ENCODE measurements at places on chromosomes 16 and 17.
A peak's percentile ranks its signal among the peaks of the same experiment; 100 is the strongest.

- no peak for DNase-seq
Measured at GRCh38 chr17:28573040-28573380, 1.7 kb upstream of the PIGS start.

DNA sequence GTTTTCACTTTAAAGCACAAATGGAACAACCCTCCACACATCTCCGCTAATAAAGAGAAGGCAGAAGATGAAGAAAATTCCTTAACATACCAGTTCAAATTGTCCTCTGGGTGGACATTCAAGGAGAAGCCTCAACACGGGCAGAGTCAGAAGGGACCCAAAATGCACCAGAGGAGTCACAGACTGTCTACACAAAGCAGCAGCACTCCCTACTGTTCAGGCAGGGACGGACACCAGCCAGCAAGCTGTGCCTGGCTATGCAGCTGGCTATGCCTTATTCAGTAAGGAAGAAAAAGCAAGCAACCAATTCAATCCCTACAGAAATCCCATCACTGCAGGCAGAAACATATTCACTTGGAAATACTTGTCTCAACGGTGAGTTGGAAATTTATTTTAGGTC, 8.1 kb downstream of the DNAJC7 start:
- no peak for DNase-seq

- DNase-seq = no peak
Measured at GRCh38 chr16:54792811-54793210, 137.9 kb upstream of the IRX5 start.

GRCh38 chr17:8163978-8164814, 1.4 kb upstream of the VAMP2 start:
- peak; percentile 88 for DNase-seq

DNA sequence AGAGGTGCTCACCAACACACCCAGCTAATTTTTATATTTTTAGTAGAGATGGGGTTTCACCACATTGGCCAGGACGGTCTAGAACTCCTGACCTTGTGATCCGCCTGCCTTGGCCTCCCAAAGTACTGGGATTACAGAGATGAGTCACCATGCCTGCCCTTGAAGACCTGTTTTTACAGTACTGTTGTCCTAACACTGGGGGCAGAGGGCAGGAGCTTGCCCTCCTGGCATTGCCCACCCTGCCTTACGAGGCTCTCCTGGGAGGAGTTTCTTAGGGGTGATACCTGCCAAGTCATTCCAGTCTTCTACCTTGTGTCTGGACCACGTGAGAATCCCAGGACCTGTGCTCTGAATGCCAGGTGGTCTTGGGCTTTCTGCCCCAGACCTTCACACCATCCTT, 2.7 kb downstream of the ASPSCR1 start:
- no peak for DNase-seq

DNA sequence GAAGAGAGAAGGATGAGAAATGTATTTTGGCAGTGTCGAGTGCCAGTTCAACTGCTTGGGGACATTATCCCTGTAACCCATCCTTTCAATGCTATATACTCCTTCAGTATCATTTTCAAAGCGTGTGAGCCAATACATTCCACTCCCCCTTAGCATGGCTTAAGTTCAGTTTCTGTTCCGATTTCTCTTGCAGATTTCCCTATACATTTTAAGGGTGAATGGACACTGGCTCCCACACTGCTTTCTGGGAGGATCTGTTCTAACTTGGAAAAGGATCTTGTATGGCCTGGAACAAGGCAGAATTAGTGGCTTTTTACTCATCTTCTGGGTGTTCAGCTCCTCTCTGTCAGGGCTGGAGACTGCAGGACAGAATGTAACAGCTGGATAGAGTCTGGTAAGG, 333.8 kb downstream of the HAPSTR1 start:
- DNase-seq = no peak

GRCh38 chr16:11597235-11598095, 10.7 kb upstream of the LITAF start:
- DNase-seq = no peak

DNA sequence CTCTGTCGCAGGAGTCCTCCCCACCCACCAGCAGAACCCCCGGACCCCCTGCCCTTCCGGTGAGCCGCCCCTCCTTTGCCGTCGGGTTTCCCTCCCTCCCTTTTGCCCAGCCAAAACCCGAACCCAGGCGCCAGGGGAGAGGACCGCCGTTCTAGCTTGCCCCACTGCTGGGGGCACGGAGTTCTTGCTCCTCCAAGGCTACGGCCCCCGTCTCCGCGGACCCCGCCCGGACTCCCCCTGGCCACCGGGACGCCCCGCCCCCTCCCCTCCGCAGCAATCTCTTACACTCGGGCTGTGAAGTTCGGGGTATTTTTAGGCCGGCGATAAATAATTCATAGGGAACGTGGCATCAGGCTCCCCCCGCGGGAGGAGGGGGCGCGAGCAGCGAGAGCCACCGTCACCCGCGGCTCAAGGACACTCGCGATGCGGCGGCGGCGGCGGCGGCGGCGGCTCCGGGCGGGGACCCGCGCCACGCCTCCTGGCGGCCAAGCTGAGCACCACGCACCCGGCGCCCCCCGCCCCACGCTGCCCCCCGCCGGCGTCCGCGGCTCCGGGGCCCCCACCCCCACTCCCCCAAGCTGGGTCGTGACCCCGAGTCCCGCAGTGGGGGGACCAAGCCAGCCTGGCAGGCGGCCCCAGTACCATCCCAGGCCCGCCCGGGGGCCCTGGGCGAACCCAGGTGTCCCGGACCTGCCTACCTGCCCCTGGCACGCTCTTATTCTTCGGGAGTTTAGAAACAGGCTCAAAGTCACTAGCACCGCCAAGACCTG, at the start of gene GRIN2C:
Gene GRIN2C (minus strand): TSS at position 427 of the 770 bp plus-strand sequence. CDS start 4,793 bp downstream, outside the sequence.
- peak; percentile 65 for DNase-seq

GRCh38 chr16:56041556-56042140, 149.6 kb upstream of the GNAO1 start:
- DNase-seq = peak; percentile 60

- peak; percentile 82 for DNase-seq
Measured at GRCh38 chr17:80981062-80981902, 10.4 kb upstream of the CHMP6 start.

- DNase-seq = peak; percentile 79
Measured at GRCh38 chr16:69311533-69312387, 610 bp downstream of the VPS4A start.

DNA sequence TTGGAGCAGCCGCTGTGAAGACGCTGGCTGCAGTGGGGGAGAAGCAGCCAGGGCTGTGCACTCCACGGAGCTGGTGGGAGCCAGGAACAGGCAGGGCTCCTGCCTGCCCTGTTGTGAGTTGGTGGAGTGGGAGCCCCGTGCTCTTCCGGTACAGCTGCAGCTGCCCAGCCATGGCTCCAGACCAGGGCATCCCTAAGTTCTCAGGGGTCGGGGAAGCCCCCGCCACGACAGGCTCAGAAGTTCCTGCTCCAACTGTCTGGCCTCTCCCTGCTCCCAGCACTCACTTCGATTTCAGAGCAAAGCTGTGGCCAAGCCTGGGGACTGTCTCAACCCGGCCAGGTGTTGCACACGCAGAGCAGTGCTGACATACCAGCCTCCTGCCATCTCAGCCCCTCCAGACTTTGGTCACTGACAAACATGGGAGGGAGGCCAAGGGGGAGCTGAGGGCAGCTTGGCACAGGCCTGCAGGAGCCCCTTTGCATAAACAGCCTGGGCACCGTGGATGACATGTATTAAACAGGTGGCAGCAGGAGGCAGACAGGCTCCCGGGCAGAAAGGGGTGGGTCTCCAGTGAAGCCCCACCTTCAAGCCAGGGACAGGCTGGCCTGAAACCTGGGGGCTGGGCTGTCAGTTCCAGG, 13.9 kb upstream of the KDM8 start:
- no peak for DNase-seq

GRCh38 chr16:24683847-24684493, 45.5 kb upstream of the TNRC6A start:
- no peak for DNase-seq

- DNase-seq = no peak
Measured at GRCh38 chr16:78659216-78659615, 559.8 kb downstream of the WWOX start.

DNA sequence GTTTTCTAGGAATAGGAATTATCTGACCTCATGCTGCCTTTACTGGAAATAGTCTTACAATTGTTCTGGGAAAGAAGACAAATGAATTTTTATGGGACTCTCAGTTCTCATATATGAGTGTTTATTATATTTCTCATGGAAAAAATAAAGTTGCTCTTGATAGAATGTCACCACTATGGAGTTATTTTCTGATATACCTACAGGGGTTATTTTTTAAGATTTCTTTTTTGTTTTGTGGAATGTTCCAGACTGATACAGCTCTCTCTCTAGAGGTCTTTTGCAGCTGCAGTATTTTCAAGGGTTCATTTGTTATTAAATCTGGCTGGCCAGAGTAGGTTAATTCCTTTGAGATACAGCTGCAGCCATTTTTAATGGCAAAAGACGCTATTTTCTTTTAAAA, 100.7 kb downstream of the ABCA8 start:
- no peak for DNase-seq

- no peak for DNase-seq
Measured at GRCh38 chr17:42612013-42612412, 2.5 kb downstream of the TUBG1 start.

GRCh38 chr16:35714665-35715064, 2255.3 kb downstream of the TP53TG3F start:
- no peak for DNase-seq

- no peak for DNase-seq
Measured at GRCh38 chr16:85370543-85370880, 242.6 kb upstream of the GSE1 start.

GRCh38 chr16:58086381-58087208, 42.6 kb downstream of the CFAP20 start:
- no peak for DNase-seq

GRCh38 chr16:4217204-4218131, 24.4 kb downstream of the SRL start:
- no peak for DNase-seq

GRCh38 chr16:48433850-48434530, 48.8 kb upstream of the SIAH1 start:
- DNase-seq = no peak

DNA sequence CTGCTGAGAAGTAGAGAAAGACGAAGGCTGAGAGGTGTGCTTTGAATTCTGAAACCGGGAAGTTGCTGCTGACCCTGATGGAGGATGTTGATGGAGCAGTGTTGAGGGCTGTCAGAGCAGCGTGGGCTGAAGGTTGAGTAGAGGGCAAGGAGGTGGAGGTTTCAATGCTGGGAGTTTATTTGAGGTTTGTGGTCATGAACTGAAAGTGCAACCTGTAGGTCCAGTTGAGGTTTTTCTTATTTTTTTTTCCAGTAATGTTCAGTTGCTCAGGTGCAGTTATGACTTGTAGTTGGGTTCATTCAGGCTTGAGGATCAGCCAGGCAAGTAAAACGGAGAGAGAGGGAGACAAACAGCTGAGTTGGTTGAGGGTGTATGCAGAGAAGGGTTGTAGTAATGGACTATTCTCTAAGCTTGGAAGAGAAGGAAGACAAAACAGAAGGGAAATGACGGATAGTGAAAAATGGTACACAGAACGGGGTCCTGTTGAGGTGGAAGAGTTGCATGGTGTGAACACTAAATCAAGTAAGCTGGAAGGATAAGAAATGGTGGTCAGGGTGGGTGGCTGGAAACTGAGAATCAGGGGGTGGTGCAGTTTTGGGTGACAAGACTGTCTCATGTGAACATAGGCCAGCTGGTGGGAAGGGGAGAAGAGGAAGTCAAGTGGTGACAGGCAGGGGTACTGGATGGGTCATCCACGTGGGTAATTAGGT, 8.7 kb upstream of the UBE2G1 start:
- peak; percentile 74 for DNase-seq

DNA sequence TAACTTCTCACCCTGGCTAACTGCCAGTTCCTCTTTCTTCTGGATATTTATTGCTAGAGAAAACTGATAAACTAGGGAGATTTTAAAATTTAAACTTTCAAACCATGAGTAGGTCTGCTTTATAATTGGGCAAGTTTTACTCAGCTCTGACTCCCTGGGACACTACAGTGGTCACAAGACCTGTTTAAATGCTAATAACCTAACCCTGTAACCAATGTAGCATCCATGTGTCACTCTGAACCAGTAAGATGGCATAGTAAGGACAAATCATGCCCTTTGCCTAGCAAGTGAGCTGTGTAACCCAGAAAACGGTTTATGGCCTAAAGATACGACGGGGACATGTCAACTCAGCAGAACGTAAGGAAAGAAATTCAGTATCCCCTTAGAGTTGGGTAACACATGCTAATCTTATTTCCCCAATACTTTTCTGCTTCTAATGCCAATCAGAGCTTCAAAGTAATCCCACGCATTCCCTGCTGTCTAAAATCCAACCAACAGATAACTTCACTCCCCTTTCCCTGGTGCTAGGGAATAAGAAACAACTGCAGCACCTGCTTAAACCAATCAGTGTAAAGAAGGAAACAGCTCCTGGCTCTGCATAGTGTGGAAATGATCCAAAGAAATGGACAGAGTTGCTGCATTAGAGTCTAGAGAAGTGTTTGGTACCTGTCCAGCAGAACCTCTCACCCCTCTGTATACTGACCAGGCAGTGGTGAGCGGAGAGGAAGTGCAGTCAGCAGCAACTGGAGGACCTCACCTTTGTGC, 85.7 kb downstream of the NCOR1 start:
- DNase-seq = no peak

DNA sequence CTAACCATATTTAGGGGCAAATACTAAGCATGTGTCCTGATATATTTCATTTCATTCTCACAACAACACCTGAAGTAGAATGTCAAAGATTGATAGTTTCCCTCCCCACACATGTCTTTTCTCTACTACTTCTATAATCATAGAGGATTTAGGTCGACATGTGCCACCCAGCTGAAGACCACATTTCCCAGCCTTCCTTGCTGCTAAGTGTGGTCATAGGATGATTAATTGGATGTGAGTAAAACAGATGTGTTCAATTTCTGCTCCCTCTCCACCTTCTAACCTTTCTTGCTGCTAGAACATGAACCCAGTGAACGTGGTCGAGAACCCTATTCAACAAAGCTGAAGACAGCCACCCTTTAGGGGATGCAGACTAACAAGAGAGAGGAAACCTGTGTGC, 18.8 kb upstream of the HLF start:
- no peak for DNase-seq

GRCh38 chr17:77790143-77790829, 168.2 kb upstream of the TNRC6C start:
- DNase-seq = no peak

DNA sequence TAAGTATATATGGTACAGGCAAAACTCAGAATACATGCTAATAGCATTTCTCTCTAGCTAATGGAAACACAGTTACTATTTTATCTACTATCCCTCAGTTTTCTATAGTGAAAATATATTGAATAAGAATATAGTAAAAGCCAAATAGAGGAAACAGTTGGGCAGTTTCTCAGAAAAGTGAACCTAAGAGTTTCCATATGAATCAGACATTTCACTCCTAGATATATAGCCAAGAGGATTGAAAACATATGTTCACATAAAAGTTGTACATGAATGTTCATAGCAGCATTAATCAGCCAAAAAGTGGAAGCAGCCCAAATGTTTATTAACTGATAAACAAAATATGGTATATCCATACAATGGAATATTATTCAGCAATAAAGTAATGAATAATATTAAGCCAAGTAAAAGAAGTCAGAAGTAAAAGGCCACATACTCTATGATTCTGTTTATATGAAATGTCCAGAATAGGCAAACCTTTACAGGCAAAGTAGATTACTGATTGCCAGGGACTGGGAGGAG, 134.6 kb downstream of the CYB561 start:
- no peak for DNase-seq

GRCh38 chr17:82276938-82277337, 3.4 kb upstream of the CSNK1D start:
- DNase-seq = no peak

- no peak for DNase-seq
Measured at GRCh38 chr16:56163938-56164337, 27.4 kb upstream of the GNAO1 start.

GRCh38 chr16:3625911-3626732, 14.7 kb upstream of the SLX4 start:
- no peak for DNase-seq

- no peak for DNase-seq
Measured at GRCh38 chr16:54517181-54517580, 230.6 kb upstream of the IRX3 start.

Measured in activated CD8-positive, alpha-beta memory T cell treated with anti-CD3 and anti-CD28 coated beads for 24 hours (primary cell).